ENCODE measurements at places on chromosomes 7 and 10.
A peak's percentile ranks its signal among the peaks of the same experiment; 100 is the strongest.

DNA sequence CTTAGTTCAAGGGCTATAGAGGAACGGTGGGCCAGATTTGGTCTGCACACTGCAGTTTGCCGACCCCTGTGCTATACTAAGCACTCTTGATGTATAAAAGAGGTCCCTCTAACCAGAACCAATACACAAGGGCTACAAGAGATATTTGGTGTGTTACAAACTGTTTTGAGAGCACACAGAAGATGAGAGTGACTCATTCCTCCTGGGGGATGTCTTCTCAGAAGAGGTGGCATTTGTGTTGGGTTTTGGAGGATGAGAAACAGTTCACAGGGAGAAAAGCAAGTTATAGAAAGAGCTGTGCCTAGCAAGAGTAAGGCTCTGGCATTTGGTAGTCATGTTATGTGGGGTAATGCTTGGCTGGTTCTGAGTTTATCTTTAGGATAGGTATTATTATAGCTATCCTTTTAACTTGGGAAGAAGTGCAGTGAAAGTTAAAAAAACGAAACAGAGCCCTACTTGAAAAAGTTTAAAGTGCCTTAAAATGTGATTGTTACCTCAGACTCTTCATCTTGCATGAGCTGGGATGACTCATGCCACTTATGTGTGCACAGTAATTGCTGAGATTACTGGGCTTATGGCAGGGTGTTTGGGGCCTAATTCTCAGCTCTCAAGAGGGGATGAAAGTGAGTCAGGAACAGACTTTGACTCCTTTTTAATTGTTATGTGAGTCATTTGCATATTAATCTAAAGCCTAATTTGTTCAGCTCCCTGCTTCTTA lies 160.4 kb downstream of the KIF20B start:
- peak; percentile 67 for DNase-seq

- no peak for DNase-seq
These were observed 34.2 kb upstream of the XRCC2 start for GRCh38 chr7:152710153-152710442.

GRCh38 chr7:43648473-43649406 lies 65.8 kb downstream of the STK17A start:
- DNase-seq = peak; percentile 97

- no peak for DNase-seq
These were observed 19.0 kb upstream of the DMBT1 start for GRCh38 chr10:122541541-122542002.

DNA sequence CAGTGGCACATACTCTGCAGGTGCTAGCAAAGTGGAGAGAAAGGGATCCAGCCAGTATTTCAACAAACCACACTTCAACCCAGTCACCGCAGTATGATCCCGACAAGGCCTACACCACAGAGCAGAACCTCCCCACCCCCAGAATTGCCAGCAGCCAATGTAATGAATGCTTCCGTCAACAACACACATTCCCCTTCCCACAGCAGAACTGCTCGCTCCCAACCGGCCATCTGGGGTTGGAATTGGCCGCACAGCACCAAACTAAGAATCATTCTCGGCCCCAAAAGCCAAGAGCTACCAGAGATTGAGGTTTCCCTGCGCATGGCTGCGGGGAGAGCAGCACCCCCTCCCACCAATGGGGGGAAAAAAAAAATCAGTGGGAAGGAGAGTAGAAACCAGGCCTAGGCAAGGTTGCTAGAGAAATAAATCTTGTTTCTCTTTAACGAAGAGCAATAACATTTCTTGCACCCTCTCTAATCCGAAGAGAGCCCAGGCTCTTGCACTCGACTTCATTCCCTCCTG lies 1.1 kb downstream of the WASL start:
- DNase-seq = peak; percentile 94

GRCh38 chr10:62764011-62764410 lies 40.5 kb upstream of the ADO start:
- no peak for DNase-seq

GRCh38 chr7:112748381-112748780 lies 41.8 kb downstream of the TMEM168 start:
- no peak for DNase-seq

GRCh38 chr10:48656914-48657305 lies 27.8 kb upstream of the WDFY4 start:
- DNase-seq = no peak

- no peak for DNase-seq
These were observed 1288.5 kb upstream of the AUTS2 start for GRCh38 chr7:68309806-68310205.

GRCh38 chr10:129978980-129979379 lies 14.9 kb upstream of the EBF3 start:
- no peak for DNase-seq

Data from iris pigment epithelial cell (primary cell).